ENCODE measurements at places on chromosomes 5 and 9.

GRCh38 chr9:136867480-136867879 lies 1.4 kb upstream of the EDF1 start:
- DNase-seq = no peak

GRCh38 chr9:134563397-134563796 lies 78.2 kb upstream of the COL5A1 start:
- DNase-seq = no peak

- peak; percentile 13 for DNase-seq
Observed at GRCh38 chr5:170183816-170184687, 48.7 kb upstream of the C5orf58 start.

GRCh38 chr9:128689293-128689774 lies 312 bp downstream of the SET start:
- DNase-seq = no peak

DNA sequence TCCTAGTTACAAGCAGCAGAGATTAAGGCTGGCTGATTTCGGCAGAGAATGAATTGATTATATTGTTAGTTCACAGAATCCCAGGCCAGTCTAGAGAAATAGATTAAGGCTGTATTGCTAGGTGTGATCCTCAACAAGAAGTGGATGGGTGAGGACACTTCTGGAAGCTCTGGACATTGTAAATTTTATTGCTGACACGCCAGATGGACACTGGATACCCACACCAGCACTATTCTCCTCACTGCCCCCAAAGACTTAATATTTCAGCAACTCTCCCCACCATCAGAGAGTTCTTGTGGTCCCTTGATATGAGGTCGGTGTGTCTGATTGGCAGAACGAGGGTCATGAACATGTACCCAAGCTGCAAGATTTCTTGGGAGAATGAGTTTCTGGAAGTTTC lies 171.6 kb upstream of the EGFLAM start:
- DNase-seq = no peak

- DNase-seq = no peak
Observed at GRCh38 chr9:37471942-37472684, 6.9 kb upstream of the ZBTB5 start.

DNA sequence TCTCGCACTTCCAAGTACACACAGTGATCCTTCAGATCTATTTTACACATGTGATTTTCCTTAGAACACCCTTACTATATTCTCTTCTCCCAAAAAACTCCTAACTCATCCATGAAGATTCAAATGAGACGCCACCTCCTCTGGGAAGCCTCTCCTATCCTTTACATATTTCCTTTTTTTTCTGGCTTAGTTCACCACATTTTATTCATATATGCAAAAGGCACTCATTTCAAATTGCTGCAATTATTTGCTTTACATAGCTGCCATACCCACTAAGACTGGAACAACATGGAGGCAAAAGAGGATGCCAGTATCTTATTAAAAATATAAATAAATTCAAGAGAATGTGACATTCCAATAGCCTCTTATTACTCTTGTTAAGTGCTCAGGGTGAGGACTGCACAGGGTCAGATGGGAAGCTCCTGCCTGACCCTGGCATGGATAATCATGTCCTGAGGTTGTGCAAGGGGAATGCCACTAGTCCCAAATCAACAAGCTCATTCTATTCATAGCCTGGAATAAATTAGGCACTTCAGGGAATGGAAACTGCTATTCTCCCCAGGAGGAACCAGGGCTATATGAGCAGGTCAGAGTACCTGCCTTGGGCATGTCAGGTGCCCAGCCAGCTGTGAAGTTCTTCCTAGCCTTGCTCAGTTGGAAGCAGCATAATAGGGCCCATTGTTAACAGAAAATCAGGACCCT lies 262.9 kb downstream of the FBXL17 start:
- DNase-seq = no peak

DNA sequence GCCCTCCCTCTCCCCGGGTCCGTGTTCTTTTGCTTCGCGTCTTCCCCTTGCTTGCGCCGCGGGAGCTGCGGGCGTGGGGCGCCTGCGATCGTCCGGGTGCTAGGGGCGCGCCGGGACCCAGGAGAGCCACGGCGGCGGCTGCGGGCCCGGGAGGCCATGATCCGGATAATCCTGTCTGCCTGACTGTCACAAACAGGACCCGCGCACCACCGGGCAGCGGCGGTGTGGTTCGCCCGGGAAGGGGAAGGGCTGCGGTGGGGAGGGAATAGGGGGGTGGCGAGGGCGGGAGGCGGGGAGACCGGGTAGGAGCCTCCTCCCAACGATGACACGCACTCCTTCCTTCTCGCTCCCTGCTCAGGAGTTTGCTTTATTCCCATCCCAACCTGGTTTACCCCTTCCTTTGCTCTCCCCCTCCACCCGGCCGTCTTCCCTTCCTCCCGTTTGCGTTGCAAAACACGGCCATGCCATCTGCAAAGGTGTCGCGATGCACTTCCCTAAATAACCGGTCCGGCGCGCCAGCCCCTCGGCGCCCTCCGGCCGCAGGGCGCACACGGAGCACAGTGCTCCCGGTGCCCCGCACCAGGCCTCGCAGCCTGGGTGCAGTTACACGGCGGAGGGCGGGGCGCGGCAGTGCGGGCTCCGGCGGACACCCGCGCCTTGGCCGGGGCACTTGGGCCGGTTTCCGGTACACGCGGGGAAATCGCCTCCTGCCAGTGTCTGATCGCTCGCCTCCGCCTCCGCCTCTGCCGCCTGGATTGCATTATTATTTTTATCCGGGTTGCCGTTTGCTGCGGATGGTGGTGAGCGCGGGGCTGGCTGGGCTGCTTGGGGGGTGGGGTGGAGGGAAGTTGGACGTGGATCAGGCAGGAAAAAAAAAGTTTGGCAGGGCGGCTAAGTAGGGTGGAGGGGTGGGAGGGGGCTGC lies 1.5 kb downstream of the SMARCA2 start:
- DNase-seq = peak; percentile 67

GRCh38 chr9:15400281-15400941 lies 22.3 kb upstream of the SNAPC3 start:
- DNase-seq = peak; percentile 55

- DNase-seq = no peak
Observed at GRCh38 chr5:72486371-72486770, 20.8 kb downstream of the ZNF366 start.

GRCh38 chr9:88536023-88536324 lies 996 bp downstream of the NXNL2 start:
- no peak for DNase-seq

DNA sequence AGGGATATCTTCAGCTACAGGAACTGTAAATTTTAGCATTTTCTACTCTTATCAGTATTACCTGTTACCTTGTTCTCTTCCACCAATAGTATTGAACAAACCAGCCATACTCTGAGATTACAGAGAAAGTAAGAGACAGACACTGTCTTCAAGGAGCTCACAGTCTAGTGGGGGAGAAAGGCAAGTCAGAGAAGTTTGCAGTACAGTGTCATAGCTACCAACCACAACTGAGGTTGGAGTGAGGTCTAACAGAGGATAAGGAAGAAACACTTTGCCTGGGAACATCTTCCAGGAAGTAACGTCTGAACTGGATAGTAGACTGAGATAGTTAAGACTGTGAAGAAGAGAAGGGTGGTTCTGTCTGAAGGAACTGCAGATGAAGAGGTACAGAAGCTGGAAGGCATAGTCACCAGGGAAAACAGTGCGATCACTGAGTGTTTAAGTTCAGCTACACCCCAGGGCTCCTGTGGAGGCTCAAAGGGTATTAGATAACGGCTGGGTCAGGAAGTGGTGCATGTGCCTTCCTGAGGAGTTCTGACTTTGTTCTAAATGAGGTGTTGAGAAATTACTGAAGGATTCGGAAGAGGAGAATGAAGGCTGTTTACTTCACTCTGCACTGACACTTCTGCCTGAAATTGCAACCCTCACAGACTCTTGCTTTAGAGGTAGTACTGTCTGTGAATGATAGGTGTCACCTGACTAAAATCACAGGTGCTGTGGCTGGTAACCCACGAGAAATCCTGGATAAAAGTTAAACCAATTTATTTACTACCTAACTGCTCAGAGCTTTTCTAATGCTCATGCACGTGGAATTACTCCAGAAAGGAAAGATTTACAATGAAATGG lies 841.6 kb downstream of the MAT2B start:
- DNase-seq = peak; percentile 47

DNA sequence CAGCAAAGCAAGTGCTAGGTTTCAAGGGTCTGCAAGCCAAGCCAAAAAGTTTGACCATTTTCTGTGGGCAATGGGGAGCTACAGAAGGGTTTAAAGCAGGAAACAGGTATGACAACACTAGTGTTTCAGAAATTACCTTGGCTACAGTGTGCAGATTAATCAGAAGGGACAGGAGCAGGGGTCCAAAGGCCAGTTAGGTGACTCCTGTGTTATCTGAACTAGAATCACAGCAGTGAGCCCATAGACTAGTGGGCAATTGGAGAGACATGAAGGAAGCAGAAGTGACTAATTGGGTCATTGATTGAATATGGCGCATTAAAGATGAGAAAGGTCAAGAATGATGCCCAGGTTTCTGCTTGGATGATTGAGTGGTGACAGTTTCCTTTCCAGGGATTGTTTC lies 41.4 kb upstream of the TGFBR1 start:
- no peak for DNase-seq

- no peak for DNase-seq
Observed at GRCh38 chr9:7144265-7145046, 386.7 kb downstream of the KDM4C start.

DNA sequence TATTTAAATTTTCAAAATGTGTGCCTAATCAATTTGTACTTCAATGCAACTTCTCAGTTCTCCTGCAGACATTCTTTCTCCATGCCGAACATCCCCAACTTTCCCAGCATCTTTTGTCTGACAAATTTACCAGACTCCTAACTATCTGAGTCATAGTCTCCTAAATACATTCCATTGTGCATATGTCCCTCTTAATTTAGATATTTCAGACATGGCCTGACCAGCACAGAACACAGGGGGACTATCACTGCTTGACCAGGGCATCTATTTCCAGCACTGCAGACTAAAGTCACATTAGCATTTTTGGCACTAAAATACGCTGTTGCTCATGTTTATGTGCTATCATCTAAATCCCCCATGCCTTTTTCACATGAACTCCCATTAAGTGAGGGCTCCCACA lies 71.9 kb downstream of the ITGA1 start:
- no peak for DNase-seq

DNA sequence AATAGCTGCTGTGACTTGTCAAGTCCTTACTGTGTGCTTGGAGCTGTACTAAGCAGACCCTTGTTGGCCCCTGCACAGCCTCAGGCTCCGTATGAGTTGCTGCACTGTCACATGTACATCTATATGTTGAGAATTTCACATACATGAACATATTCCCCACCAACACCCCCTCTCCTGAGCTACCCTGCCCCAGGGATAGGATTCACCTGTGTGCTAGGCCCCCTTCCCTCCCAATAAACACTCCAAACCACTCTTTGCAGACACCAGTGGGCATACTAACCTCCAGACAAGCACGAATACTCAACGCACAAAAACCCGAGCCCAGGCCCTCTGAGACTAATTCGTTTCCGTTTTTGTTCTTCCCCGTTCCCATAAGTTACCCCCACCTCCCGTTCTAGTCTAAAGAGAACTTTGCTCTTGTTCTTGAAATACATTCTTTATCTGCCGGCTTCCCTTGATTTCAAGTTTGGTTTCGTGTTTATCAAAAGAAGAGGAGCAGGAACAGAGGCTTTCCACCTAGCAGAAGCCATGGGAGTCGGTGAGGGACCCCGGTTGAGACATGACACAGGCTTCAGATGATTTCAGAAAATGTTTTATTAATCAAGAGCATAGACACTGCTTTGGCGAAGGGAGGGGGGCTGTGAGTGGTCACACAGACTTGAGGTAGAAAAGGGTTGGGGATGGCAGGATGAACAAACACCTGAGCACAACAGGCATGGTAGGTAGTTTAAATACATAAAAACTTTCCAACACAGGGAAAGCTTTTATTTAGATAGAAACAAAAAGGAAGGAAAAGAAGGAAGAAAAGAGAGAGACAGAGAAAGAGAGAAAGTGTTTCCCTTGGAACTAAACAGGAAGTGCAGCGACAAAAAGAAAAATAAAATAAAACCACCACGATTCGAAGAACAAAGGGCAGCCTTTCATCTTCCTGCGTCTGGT lies 3.4 kb downstream of the HAND1 start:
- no peak for DNase-seq

DNA sequence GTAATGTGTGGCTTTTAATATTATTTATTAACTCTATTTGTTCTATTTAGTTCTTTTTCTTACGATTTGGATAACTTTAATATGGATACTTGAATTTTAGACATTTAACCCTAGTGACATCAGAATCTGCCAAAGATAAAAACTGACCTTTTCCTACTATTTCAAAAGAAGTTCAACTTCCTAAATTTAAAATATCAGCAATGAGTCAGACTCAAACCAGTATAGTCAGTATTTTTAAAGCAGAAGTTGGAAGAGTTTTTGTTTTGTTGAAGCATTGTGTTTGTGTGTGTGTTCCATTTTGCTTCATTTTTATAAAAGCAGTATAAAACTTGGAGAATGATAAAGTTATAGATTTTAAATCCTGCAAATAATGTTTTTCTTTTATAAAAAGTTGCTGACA lies 251.8 kb upstream of the RASA1 start:
- DNase-seq = peak; percentile 86

DNA sequence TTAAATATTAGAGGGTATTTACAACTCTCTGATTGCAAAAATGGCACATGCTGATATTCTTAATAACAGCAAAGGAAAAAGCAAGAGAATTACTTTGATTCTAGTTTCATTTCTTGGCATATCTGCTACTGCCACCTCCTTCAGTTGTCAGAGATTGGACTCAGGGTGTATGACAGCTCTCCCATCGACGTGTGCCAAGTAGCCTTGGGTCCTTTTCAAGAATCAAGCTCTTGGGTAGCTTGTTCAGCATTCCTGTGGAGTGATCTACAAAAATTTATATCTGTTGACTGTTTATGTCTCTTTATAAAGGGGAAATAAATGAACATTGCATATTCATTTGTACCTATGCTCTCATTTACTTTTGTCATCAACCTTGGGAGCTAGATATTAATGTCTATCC lies 315.6 kb downstream of the PRR16 start:
- DNase-seq = no peak

GRCh38 chr9:130266236-130267098 lies 907 bp downstream of the HMCN2 start:
- no peak for DNase-seq

DNA sequence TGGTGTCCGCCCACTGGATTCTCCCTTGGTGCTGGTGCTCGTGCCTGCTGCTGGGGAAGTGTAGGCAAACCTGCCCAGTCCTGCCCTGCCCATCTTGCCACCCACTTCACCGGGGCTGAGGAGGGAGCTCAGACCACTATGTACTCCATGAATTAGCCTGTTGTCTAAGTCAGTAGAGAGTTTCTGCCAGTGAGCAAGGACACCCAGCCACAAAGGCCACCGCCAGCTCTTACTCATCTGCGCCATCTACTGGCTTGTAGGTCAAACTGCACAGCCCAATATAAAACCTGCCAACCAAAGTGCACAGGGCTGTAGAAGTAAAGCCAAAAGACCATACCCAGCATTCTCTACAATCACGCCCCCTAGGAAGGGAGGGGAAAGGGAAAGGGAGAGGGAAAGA lies 102.3 kb downstream of the GLIS3 start:
- peak; percentile 14 for DNase-seq

- DNase-seq = no peak
Observed at GRCh38 chr5:96408841-96409538, 24.1 kb downstream of the PCSK1 start.
